Lower lobe of right lung (tissue), 2 donors: ENCODE measurements at places on chromosomes 6 and 20. TPM values are rescaled to one million over a fixed set of nuclear protein-coding genes. Genes with fewer than 3 reads are reported as not detected.

DNA sequence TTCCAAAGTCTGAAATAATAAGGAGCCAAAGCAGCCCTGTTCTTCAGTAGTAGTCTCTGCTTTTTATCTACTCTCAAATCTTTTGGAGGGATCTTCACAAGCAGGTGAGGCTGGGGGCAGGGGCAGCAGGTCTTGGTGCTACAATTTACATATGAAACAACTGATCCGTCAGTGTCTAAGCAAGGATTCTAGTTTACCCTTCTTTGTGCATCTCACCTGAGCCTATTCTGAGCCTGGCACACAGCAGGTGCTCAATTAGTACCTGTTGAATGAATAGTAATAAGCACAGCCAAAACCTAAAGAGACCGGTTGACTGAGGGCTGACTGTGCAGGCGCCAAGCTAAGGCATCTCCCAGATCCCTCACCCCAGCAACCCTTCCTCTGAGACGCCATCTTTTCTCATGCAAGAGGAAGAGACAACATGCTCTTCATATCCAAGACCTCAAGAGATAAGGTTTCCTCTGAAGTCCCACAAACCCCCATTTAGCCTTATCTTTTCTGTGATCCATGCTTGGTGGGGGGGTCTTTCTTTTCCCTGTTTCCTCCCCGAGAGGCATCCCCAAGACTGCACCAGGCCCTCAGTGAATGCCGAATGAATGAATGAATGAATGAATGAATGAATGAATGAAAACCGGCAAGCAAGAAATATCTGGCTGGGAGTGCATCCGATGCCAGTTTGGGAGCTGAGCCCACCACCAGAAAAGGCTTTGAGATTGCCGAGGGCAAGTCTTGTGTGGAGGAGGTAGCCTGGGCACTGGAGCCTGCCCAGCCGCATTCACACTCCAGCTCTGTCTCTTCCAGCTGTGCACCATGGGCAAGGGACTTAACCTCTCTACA lies 2.9 kb upstream of the BMP7 start:
- DNase-seq = no peak

Gene RALGAPB
- 35.7 TPM for total RNA-seq

Gene RAD21L1
- not detected for total RNA-seq

- DNase-seq = no peak
Measured at GRCh38 chr6:97656236-97656635, 373.2 kb upstream of the MMS22L start.

DNA sequence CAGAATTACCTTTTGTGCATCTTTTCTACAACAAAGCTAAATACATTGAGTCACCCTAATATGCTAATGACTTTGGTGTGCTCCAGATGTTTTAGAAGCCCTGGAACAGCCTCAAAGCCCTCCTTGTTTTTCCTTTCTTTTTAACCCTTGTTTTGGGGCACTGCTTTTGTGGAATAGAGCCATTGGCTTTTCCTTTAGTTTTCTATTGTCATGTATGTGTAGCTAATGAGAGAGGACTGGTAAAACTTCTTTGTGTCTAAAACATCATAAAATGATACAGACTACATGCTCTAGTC lies 158.8 kb downstream of the JARID2 start:
- no peak for DNase-seq

- DNase-seq = no peak
Measured at GRCh38 chr20:59647271-59647670, 42.9 kb downstream of the PHACTR3 start.
